Hindlimb muscle (tissue), 1 donor: ENCODE measurements at places on chromosomes 2 and 18. TPM values are rescaled to one million over a fixed set of nuclear protein-coding genes. Genes with fewer than 3 reads are reported as not detected.

DNA sequence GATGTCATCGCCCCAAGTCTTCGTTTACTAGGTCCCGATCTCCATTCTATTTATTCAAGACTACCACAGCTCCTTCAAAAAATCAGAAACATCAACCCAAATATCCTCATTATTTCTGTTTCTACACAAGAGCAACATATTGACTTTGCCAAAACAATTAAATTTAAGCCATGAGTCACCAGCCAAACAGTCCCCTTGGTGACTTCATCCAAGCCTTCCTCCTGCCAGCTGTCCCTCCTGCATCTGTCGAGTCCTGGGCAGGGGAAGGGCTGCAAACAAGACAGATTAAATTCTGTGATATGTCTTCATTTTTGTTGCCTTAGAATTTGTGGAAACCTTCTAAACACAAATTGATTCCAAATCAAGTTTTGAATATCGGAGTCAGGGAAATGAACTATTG lies 110.3 kb downstream of the SP3 start:
- DNase-seq: no peak

The KLHL29 gene
- polyA plus RNA-seq: 7.6 TPM

The GCG gene
- 2.5 TPM for polyA plus RNA-seq

DNA sequence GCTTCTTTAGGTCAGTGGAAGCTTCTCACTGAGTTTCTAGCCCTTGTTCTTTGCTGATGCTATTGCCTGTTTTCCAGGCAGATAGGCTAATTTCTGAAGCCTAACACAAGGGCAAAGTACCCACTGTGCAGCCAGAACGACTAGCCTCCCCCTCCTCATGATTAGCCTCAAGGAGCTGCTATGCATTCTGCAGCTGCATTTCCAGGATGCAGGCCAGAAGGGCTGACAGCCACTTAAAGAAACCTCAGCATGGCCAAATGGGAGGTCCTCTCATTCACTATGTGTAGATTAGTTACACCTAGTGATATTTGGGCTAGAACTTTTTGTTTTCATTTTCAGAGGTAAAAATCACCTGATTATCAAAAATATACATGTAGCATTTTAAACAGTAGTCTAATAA lies 216.0 kb downstream of the RAD51AP2 start:
- DNase-seq: peak; percentile 45

DNA sequence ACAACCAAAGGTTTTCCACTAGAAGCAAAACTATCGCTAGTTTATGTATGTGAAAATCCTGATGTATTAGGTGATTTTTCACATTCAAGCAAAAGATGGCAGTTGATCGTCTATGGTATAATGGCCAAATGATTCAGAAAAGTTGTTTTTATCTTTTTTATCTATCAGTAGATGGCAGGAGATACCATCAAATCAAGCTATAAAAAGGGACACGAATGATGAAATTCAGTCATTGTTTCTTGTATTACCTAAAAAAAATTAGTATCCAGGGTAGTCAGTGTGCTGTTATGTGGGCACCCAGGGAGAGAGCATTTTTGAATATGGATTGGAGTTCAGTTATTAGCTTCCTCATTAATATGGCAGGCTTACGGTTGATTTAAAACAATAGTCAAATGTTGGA lies 22.9 kb upstream of the CAVIN2 start:
- DNase-seq: no peak

GRCh38 chr18:23165271-23166068 lies 30.2 kb downstream of the CABLES1 start:
- no peak for DNase-seq

DNA sequence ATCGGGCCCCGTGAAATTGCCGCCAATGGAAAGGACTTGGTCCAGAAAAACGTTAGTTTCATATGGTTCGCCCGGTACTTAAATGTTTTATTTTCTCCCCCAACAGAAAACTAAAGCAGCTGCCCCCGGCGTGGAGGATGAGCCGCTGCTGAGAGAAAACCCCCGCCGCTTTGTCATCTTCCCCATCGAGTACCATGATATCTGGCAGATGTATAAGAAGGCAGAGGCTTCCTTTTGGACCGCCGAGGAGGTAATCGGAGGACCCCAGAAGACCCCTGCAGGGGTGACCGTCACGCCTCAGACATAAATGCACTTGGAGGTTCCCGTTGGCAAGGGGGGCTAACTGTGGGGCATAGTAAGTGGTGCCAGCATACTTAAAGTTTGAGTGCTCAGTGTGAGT lies 742 bp downstream of the RRM2 start:
- DNase-seq: no peak

GRCh38 chr2:4561196-4561595 lies 857.8 kb downstream of the DCDC2C start:
- DNase-seq: no peak

GRCh38 chr2:164386231-164386630 lies 235.1 kb downstream of the GRB14 start:
- DNase-seq: no peak
